ENCODE measurements at places on chromosomes 1 and 21. TPM values are rescaled to one million over a fixed set of nuclear protein-coding genes. Genes with fewer than 3 reads are reported as not detected.

Gene FALEC
- total RNA-seq = not detected

Gene TMPRSS15
- total RNA-seq = not detected

Gene NPHS2
- total RNA-seq = not detected

Gene COL24A1
- 0.15 TPM for total RNA-seq
